ENCODE measurements at places on chromosomes 4 and X.

DNA sequence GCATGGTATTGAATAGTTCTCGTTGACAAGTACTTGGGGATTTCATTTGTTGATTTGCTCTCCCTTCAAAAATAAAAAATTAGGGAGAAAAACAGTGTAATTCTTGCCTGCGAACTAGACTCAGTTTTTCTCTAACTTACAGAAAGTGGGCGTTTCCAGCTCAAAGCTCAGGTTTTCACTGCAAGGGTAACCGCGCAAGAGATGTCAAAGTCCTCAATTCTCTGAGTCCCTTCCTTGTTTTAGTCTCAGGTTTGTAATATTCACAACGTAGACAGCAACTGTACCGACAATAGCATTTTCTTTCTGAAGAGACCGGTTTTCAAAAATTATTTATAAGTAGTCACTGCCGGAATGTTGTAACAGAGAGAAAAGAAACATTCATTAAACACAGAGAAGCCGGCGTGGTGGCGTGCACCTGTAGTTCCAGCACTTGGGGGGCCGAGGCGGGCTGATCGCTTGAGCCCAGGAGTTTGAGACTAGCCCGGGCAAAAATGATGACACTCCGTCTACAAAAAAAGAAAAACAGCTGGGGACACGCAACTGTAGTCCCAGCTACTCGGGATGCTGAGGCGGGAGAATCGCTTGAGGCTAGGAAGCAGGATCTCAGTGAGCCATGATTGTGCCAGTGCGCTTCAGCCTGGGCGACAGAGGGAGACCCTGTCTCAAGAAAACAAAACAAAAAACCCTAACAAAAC is 774 bp downstream of the ZCCHC4 start:
- DNase-seq: no peak

DNA sequence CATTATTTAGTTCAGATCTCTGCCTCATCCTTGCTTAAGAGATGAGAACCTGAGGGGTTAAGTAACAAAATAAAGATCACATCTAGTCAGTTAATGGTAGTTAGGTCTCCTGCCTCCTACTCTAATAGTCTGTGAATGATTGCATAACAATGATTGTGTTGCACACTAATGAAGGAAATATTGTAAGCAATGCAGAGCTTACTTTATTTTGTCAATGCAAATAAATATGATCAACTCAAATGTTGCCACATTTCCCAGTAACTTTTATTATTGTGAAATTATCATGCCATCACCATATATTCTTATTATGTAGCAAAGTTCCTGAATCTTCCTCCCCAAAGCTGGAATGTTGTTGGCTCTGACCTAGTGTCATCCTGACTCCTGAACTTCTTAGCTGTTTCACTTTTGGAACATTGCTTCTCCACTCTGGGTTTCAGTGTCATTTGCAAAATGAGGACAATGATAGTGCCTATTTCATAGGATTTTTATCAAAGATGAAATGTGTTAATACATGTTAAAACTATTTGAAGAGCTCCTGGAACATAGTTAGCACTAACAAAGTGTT is 17.0 kb upstream of the GABRA4 start:
- DNase-seq: no peak

GRCh38 chrX:13826770-13827169 is 9.9 kb upstream of the GPM6B start:
- no peak for DNase-seq

GRCh38 chr4:54073271-54073880 is 9.0 kb upstream of the CHIC2 start:
- DNase-seq: no peak

GRCh38 chrX:118660085-118660484 is 67.3 kb upstream of the IL13RA1 start:
- no peak for DNase-seq

DNA sequence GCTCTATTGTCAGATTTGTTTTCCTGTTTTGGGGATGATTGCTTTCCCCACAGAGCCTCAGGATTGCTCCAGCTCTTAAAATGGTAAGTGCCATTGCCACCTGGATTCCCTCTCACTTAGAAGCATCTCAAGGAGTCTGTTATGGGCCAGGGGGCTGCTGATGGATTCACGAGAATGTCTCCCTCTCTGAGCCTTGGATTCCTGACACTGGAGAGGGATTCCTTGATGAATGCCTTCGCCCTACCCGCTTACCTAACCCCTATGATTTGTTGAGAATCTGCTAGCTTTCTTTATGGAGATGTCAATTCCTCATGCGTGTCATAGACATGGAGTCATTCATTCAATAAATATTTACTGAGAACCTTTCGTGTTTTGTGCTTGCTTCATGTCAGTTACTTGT is 36.9 kb upstream of the TENM3 start:
- DNase-seq: no peak

GRCh38 chr4:78167510-78167909 is 110.4 kb downstream of the FRAS1 start:
- DNase-seq: no peak

DNA sequence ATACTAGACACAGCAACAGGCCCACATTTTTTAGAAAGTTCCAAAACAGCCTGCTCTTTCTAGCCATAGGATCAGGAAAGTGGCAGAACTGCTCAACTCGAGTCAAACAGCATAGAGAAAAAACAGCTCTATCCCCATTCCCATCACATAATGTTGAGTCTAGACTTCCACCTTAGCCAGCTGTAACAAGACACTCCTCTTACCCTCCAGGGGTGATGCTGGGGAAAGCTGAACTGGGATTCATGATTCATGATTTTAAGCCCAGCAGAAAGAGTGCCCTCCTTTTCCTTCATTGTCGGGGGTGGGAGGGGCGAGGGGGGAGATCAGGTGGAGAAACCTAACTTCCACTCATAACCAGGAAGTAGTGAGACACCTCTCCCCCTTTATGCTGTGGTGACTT is 86.1 kb downstream of the CENPC start:
- no peak for DNase-seq

DNA sequence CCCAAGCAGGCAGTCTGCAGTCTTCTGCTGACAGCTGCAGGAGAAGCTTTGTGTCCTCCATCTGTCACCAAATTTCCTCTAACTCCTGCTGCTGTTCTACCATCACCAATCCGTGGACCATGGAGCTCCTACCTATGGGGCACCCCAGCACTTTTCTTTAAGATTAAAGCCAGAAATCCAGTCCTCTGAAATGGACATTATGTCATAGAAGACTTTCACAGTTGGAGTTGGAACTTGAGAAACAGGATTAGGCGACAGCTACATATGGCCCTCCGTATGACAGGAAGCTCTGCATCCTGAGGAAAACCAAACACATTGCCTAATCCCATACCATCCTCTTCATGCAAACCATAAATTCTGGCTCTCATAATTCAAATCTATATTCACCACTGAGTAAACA is 470.6 kb upstream of the GALNTL6 start:
- no peak for DNase-seq

DNA sequence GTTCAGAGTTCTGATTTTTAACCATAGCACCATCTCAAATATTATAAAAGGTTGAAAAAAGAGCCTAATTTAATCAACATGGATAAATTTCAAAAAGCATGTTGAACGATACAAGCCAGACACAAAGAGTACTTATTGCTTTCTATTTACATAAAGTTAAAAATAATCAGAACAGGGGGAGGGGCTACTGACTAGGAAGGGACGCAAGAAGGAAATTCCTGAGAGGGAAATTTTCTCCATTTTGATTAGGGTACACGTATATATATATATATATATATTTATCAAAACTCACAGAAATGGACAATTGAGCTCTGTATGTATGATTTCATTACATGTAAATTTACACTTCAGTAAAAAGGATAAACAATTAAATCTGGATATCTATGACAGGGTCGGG is 482 bp upstream of the MBTPS2 start:
- no peak for DNase-seq

DNA sequence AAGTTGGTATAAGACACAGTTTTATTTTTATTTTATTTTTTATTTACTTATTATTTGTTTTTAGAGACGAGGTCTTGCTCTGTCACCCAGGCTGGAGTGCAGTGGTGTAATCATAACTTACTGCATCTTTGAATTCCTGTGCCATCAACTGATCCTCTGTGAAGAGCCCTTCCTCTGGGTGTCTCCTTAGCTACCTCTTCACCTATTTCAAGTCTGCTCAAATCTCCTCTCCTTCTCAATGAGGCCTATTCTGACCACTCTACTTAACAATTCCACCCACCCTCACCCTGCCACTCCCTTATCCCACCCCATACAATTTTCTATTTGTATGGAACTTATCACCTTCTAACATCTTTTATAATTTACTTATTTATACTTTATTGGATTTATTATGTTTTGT is 183.4 kb downstream of the PPP3CA start:
- no peak for DNase-seq

DNA sequence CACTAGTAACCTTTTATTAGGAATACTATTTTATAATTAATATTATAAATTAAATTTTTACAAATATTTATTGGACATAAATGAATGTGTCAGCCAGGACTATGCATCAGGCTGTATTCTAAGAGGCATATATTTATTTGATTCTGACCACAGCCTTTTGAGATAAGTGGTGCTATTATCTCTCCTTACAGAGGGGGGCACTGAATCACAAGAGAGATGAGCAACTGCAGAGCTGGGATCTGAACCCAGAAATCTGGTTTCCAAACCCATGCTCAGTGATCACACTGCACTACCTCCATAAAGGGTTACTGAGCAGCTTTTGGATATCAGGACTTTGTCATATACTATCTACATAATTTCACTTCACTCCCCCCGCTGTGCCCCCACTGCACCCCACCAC is 322.0 kb downstream of the TMA16 start:
- DNase-seq: no peak

DNA sequence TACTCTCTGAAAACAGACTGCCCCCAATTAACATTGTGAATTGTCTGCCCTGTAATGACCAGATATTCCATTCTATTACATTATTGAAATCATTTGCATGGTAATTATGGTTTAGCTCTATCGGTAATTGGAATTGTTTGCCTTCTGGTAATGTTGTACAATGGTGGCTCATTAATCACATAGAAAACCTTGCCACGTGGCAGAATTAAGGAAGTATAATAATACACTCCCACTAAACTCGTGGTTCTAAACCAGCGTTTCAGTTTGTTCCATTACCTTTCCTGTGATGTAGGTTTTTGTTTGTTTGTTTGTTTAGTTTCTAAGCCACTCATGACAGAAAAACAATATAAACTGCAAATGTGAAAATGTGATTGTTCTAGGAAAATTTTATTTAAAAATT is 45.1 kb upstream of the TAPT1 start:
- DNase-seq: no peak

DNA sequence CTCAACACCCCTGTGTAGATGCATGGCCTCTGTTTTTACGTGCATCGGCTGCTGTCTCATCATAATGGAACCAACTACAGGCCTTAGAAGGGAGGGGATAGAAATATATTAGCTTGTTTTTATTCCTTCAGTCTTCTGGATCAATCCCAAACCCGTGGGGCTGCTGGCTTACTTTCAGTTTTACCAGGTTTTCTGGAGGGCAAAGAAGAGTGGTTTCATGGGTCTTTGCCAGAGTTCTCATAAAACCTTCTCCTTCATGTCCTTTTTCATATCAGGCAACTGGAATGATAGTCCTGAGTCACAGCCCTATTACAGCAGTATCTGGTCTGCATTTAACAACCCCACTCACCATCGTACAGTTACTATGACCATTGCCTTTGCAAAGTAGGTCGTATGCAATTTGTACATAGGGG is 34.6 kb downstream of the PPP2R2C start:
- DNase-seq: no peak

DNA sequence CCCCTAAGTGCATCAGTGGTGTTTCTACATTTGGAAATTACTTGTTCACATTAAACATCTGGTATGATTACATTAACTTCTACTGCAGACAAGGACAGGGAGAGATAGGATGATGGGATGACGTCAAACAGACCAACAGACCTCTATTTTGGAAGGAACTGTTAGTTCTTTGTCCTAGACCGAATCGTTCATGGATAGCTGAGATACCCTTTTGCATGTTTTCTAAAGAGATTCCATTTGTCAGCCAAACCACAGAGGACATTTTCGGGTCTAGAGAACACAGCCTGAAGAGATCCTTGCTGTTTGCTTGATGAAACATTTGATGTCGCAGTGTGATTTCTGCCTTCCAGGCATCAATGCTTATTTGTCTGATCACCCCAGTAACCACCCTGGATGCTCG is 27.7 kb downstream of the CHST7 start:
- no peak for DNase-seq

DNA sequence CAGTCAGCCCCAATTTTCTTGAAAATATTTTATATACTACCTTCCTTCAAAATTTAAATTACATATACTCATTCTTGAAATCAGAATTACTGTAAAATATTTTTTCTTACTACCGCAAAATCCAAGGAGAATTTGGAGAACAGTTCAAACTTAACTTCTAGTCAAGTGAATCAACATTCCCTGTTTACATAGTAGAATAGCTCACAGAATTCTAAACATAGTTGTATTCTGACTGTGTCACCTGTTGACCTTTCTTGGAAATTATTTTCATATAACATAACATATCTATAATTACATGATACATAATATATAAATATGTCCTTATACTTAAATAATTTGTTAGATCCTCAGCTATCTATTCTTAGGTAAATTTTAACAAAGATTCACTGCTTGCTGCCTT is 31.0 kb upstream of the FGF5 start:
- DNase-seq: no peak

DNA sequence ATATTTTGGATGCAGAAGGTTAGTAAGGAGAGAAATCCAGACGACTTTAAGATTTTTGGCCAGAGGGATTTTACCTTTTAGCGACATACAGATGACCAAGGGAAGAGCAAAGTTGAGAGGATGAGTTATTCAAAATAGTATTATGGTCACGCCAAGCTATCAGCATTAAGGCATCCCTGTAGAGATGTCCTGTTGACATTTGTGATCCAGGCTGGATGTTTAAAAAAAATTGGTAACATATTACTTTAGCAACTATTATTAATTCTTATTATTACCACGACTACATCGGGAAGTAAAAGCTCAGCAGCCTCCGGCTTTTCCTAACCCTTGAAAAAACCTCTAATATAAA is 562 bp upstream of the OSTC start:
- no peak for DNase-seq

GRCh38 chrX:6163721-6164120 is 64.9 kb downstream of the NLGN4X start:
- no peak for DNase-seq

- DNase-seq: no peak
Measured at GRCh38 chr4:25487155-25487554, 110.1 kb downstream of the ANAPC4 start.

GRCh38 chrX:38018766-38019425 is 12.5 kb downstream of the SYTL5 start:
- DNase-seq: no peak

- DNase-seq: no peak
Measured at GRCh38 chrX:106263817-106264216, 95.7 kb downstream of the PWWP3B start.
